Aortic smooth muscle cell (primary cell): ENCODE measurements at places on chromosomes 11 and 22. TPM values are rescaled to one million over a fixed set of nuclear protein-coding genes. Genes with fewer than 3 reads are reported as not detected.

Gene NAALAD2
- 0.13 and 0.37 TPM in 2 replicates for total RNA-seq

Gene TSSK2
- not detected in 2 replicates for total RNA-seq

Gene TMEM86A
- 0.12 and 0.66 TPM in 2 replicates for total RNA-seq

Gene CD248
- 21.9 and 23.3 TPM in 2 replicates for total RNA-seq

Gene OR52I2
- total RNA-seq: not detected in 2 replicates

Gene C11orf86
- not detected in 2 replicates for total RNA-seq

Gene NXPE4
- total RNA-seq: not detected in 2 replicates

Gene TYR
- not detected in 2 replicates for total RNA-seq

Gene PTPRCAP
- total RNA-seq: 0.25 and 0.26 TPM in 2 replicates

Gene SAA4
- total RNA-seq: not detected in 2 replicates

Gene RASD2
- 0.12 and 0.92 TPM in 2 replicates for total RNA-seq
